Stimulated activated CD4-positive, alpha-beta T cell treated with anti-CD3 and anti-CD28 coated beads, Interleukin-1b, Interleukin-23, amount 100 ng/mL, for 1 hour (primary cell): ENCODE measurements at places on chromosomes 5 and 9.
A peak's percentile ranks its signal among the peaks of the same experiment; 100 is the strongest.

- no peak for DNase-seq
Observed at GRCh38 chr5:120083851-120084542, 380.1 kb upstream of the PRR16 start.

GRCh38 chr5:167096816-167097215 lies 1194.6 kb upstream of the WWC1 start:
- DNase-seq: no peak

DNA sequence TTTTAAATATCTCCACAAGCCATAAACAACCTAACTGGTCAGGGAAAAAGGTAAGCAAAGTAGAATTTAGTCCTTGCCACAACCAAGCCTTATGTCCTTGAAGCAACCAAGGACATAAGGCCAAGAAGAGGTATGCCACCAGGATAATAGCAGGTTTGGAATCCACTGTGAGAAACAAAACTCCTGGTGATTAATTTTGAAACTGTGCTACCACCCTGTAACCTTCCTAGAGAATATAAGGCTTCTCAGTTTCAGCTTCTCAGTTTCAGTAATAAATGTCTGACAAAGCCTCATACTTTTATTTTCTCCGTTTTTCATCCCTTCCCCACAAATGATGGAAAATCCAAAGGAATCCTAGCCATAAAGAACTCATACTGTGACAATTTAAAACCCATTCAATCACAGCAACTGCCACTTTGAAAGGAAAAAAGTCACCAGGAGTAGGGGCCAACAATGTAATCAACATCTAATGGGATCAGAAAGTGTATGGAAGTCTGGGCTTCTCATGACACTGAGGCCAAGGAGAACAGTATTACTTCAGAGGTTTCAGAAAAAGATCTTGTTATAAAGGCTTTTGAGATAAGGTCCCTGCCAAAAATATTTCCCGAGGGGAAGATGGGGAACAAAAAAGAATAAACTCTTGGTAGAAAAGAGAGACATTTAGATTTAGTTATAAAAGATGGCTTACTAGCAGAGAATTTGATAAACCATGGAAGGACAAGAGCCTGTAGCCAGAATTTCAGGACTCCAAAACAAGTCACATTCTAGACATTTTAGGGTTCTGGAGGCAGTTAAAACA lies 189.2 kb downstream of the TSSK1B start:
- DNase-seq: no peak

DNA sequence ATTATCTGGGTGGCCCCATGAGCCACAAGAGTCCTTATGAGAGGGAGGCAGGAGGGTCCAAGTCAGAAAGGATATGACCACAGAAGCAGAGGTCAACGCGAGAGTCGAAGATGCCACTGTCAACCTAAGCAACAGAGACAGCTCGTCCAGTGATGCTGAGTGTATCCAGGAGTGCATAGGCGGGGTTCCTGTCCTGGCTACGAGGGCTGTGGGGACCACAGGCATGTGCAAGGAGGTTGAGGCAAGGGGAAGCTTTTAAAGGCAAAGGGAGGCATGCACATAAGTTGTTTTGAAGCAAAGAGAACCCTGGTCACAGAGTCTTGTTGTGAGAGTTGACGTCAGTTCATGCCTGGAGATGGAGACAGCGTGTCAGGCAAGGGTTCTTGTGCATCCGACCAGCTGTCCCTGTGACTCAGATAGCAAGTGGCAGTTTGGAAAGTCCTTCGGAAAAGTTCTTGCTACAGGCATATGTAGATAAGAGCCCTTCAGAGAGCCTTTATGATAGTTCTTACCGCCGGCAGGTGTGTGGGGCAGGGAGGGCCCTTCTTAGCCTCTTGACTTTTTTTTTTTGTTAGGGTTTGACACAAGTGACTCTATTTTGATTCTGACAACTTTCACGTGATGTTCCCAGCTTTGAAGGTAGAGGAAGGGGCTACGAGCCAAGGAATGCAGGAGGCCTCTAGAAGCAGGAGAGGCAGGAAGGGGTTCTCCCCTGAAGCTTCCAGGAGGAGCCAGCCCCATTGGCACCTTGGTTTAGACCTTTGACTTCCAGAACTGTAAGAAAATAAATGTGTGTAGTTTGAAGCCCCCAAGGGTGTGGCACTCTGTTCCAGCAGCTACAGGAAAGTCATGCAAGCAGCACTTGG lies 66.0 kb upstream of the FCN1 start:
- no peak for DNase-seq

GRCh38 chr5:96741891-96742309 lies 65.8 kb downstream of the ERAP1 start:
- no peak for DNase-seq

- DNase-seq: peak; percentile 66
Observed at GRCh38 chr5:35924950-35925722, 13.3 kb downstream of the CAPSL start.

DNA sequence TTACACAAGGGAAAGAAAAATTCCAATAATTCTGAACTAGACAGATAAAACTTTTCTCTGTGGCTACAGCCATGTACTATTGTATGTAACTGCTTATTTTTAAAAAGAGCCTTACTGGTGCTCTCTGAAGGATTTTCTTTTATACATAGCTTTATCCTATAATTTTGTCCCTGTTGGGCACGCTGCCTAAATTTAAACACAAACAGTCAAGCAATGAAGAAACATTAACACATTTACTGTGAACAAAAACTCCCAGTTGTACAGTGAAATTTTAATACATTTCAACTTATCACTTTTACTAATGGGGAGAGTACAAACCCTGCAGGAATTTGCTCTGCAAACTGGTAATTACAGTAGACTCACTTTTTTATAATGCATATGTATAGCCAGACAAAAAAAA lies 273.3 kb downstream of the BNC2 start:
- no peak for DNase-seq

GRCh38 chr5:11300736-11301135 lies 539.7 kb upstream of the DAP start:
- DNase-seq: no peak

DNA sequence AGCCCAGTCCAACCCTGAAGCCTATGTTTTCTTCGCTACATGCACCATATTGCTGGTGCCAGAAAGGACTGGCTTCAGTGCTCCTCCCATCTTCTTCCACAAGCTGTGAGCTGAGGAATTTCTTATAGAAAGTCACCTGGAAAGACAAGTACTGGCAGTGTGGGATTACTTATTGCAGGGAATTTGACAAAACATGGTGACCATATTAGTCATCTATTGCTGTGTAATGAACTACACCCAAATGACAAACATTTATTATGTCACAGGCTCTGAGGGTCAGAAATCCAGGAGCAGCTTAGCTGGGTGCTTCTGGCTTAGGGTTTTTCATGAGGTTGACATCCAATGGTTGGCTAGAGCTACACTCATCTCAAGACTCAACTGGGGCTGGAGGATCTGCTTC lies 75.5 kb downstream of the ENTREP1 start:
- no peak for DNase-seq

- no peak for DNase-seq
Observed at GRCh38 chr9:125805057-125805456, 57.9 kb downstream of the PBX3 start.

- no peak for DNase-seq
Observed at GRCh38 chr5:59661954-59662615, 231.4 kb downstream of the PDE4D start.

DNA sequence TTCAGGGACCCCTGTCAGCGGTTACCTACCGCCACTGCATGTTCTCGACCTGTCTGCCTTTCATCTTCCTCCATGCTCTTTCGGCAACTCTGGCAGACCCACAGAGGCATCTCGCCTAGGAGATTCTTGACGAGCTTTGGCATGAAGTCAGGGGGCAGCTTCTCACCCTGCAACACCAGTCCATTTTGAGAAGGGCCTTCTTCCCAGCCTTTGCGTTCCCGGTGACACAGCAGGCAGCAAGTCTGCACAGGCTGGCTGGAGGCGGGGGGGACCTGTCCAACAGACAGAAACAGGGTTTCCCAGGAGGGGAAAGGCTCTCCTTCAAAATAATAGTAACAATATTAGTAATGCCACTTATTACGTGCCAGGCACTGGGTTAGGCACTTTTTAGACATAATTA lies 15.5 kb downstream of the FAM193B start:
- DNase-seq: no peak
